ENCODE measurements at places on chromosomes 7 and 10.

GRCh38 chr10:48806342-48806741, 121.7 kb downstream of the WDFY4 start:
- no peak for DNase-seq

DNA sequence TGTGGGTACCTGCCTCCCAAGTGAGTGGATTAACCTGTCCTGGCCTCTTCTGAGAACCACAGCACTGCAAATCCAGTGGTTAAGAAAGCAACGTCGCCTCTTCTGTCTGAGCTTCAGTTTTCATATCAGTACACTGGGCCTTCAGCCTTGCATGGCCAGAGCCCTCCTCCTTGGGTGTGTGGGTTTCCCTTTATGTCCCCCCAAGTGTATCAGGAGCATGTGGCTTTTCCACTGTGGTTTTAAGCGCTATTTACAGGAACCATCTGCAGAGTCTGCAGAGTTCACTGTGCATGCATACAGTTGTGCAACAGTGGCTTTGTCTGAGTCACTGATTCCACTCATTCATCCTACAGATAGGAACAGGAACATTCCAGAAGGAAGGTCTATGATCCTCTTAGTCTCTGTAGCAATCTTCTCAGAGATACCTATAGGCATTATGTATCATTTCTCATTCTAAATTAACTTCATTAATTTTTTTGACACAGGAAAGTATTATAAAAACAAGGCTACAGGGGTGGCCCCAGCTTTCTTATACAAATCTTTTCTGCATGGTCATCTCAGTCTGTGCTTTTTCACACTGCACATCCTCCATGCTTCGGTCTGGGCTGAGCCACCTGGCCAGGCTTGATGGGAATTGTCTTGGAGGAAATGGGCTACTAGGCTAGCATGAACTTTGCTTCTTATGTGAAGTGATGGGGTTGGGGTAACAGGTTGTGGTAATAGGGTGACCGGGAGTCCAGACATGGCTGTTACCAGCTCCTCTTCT, 17.1 kb downstream of the MBL2 start:
- DNase-seq = no peak

DNA sequence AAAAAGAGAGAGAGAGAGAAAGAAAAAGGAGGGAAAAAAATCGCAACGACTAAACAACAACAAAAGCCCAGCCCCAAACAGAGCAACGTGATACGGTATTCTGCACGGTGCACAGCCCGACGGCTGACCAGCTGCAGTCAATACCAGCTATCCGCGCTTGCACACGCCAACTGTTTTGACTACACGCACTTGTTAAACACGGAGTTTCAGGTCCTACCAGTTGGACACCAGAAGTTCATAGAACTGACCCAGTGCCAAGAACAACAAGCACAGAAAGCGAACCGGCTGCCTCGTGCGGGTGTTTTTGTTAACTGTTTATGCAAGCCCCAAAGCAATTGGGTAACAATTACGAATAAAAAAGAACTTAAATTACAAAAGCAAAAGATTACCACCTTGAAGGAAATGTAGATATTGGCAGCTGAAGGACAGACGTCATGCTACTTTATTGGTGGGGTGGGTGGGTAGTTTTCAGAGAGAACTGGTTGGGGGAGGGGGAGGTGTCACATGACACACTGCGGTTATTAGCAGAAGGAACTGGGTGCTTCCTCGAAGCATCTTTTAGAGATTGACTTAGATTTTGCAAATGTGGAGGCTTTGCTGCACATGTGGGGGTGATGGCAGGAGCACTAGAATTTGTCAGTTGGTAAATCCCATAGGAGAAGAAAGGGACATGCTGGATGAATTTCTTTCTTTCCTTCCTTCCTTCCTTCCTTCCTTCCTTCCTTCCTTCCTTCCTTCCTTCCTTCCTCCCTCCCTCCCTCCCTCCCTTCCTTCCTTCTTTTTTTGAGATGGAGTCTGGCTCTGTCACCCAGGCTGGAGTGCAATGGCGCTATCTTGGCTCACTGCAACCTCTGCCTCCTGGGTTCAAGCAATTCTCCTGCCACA, 110.6 kb upstream of the EFCAB10 start:
- peak; percentile 51 for DNase-seq

GRCh38 chr10:74932648-74933047, 106.2 kb downstream of the KAT6B start:
- DNase-seq = no peak

GRCh38 chr10:81065474-81065873, 527.8 kb downstream of the SH2D4B start:
- no peak for DNase-seq

DNA sequence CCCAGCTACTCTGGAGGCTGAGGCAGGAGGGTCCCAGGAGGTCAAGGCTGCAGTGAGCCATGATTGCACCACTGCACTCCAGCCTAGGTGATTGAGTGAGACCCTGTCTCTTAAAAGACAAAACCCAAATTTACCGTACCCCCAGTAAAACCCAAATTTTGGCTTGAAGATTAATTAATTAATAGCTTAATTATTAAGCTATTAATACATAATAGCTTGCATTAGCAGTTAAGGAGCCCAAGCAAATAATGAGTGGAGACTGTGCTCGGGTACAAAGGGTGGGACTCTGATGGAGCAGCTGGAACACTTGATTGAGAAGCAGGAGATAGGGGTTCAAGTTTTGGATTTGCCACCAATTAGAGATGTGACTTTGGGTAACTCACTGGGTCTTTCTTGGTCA, 28.9 kb downstream of the NRF1 start:
- DNase-seq = no peak

GRCh38 chr7:35728412-35729060, 33.6 kb upstream of the HERPUD2 start:
- no peak for DNase-seq

DNA sequence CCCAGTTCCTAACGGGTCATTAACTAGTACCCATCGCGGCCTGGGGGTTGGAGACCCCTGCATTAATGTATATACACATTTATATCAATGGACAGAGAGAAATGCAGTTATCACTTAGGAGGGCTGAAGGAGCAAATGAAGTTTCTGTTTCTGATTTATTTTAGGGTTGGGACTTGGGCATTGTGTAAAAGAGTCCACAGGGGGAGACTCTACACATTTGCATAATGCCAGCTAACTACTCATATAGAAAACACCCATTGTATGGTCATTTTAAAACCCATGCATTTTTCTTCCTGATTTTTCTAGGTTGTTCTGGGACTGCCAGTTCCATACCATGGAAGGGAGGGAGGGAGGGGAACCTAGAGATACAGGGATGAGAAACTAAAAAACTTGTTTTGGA, 23.5 kb downstream of the BCCIP start:
- DNase-seq = no peak

- DNase-seq = no peak
These were observed 144.0 kb upstream of the PPP1R3A start for GRCh38 chr7:114062810-114063209.

- no peak for DNase-seq
These were observed 22.8 kb downstream of the NSMCE4A start for GRCh38 chr10:121952226-121952625.
